ENCODE measurements at places on chromosomes 1 and 21. TPM values are rescaled to one million over a fixed set of nuclear protein-coding genes. Genes with fewer than 3 reads are reported as not detected.

- H3K27ac ChIP-seq = no peak overlapping the region
- no peaks in the 10 kb centered on the region for H3K27me3 ChIP-seq
Observed at GRCh38 chr1:180033390-180033789, 78.8 kb downstream of the CEP350 start.

- H3K4me3 ChIP-seq = peak within 1 kb of the TSS; percentile 92
- H3K36me3 ChIP-seq = peaks cover 1% of the 10 kb centered on the region
- H3K27me3 ChIP-seq = no peaks in the 10 kb centered on the region
- H3K4me1 ChIP-seq = no peaks in the 10 kb centered on the region
- DNase-seq = peak; percentile 95
- no peak within 1 kb of the TSS for H3K27ac ChIP-seq
Observed at GRCh38 chr1:172443666-172444453, at the start of gene PIGC. Gene PIGC, minus strand, starts transcription at chr1:172444069. Its CDS starts 1,447 bp downstream, at chr1:172442622.

- H3K27ac ChIP-seq = no peak overlapping the region
- no peak for DNase-seq
- H3K4me1 ChIP-seq = no peaks in the 10 kb centered on the region
Observed at GRCh38 chr21:44763050-44763378, 38.6 kb downstream of the UBE2G2 start.

- no peak overlapping the region for H3K27ac ChIP-seq
- H3K4me1 ChIP-seq = no peaks in the 10 kb centered on the region
- H3K27me3 ChIP-seq = no peaks in the 10 kb centered on the region
- peak overlapping the region; percentile 98 for H3K4me3 ChIP-seq
- no peaks in the 10 kb centered on the region for H3K36me3 ChIP-seq
Observed at GRCh38 chr1:166974647-166975345, 544 bp downstream of the ILDR2 start.

- no peak for DNase-seq
- H3K36me3 ChIP-seq = no peaks in the 10 kb centered on the region
- no peaks in the 10 kb centered on the region for H3K4me1 ChIP-seq
- H3K27me3 ChIP-seq = no peaks in the 10 kb centered on the region
- no peak overlapping the region for H3K27ac ChIP-seq
- H3K4me3 ChIP-seq = no peak overlapping the region
Observed at GRCh38 chr1:170192546-170192945, 46.8 kb downstream of the NTMT2 start.

GRCh38 chr1:220655509-220655908, 34.7 kb upstream of the C1orf115 start:
- DNase-seq = no peak
- H3K4me1 ChIP-seq = no peaks in the 10 kb centered on the region
- H3K27me3 ChIP-seq = no peaks in the 10 kb centered on the region
- peaks cover 2% of the 10 kb centered on the region for H3K36me3 ChIP-seq
- H3K27ac ChIP-seq = no peak overlapping the region

- H3K4me1 ChIP-seq = no peaks in the 10 kb centered on the region
- no peaks in the 10 kb centered on the region for H3K27me3 ChIP-seq
- no peak overlapping the region for H3K27ac ChIP-seq
Observed at GRCh38 chr1:32592943-32593342, 53.7 kb downstream of the ZBTB8A start.

GRCh38 chr1:184891440-184891839, 82.9 kb downstream of the NIBAN1 start:
- DNase-seq = no peak
- H3K4me3 ChIP-seq = no peak overlapping the region
- no peaks in the 10 kb centered on the region for H3K27me3 ChIP-seq
- H3K4me1 ChIP-seq = peaks cover 19% of the 10 kb centered on the region
- no peaks in the 10 kb centered on the region for H3K36me3 ChIP-seq

- H3K27ac ChIP-seq = no peak overlapping the region
- no peaks in the 10 kb centered on the region for H3K36me3 ChIP-seq
- H3K27me3 ChIP-seq = no peaks in the 10 kb centered on the region
- no peaks in the 10 kb centered on the region for H3K4me1 ChIP-seq
- no peak overlapping the region for H3K4me3 ChIP-seq
Observed at GRCh38 chr1:181777286-181777685, 284.2 kb downstream of the ZNF648 start.

GRCh38 chr1:65698590-65698989, 94.1 kb upstream of the PDE4B start:
- no peak overlapping the region for H3K27ac ChIP-seq
- H3K4me1 ChIP-seq = no peaks in the 10 kb centered on the region
- no peaks in the 10 kb centered on the region for H3K36me3 ChIP-seq
- no peak for DNase-seq

GRCh38 chr1:246773213-246773641, 49.0 kb downstream of the SCCPDH start:
- H3K27me3 ChIP-seq = no peaks in the 10 kb centered on the region
- H3K4me1 ChIP-seq = no peaks in the 10 kb centered on the region
- DNase-seq = no peak
- H3K4me3 ChIP-seq = no peak overlapping the region
- no peaks in the 10 kb centered on the region for H3K36me3 ChIP-seq
- H3K27ac ChIP-seq = no peak overlapping the region

GRCh38 chr1:161702250-161702649, 4.8 kb upstream of the FCRLA start:
- no peak overlapping the region for H3K4me3 ChIP-seq
- no peak overlapping the region for H3K27ac ChIP-seq
- no peak for DNase-seq
- H3K4me1 ChIP-seq = no peaks in the 10 kb centered on the region
- H3K36me3 ChIP-seq = no peaks in the 10 kb centered on the region

GRCh38 chr1:20584890-20585289, 4.0 kb upstream of the CDA start:
- no peaks in the 10 kb centered on the region for H3K27me3 ChIP-seq
- DNase-seq = no peak
- no peaks in the 10 kb centered on the region for H3K4me1 ChIP-seq
- no peak overlapping the region for H3K4me3 ChIP-seq
- H3K27ac ChIP-seq = no peak overlapping the region
- H3K36me3 ChIP-seq = no peaks in the 10 kb centered on the region

GRCh38 chr1:177305040-177306018, 134.6 kb downstream of the BRINP2 start:
- H3K27me3 ChIP-seq = no peaks in the 10 kb centered on the region
- H3K27ac ChIP-seq = no peak overlapping the region
- H3K36me3 ChIP-seq = no peaks in the 10 kb centered on the region

GRCh38 chr1:222909586-222909985, 94.7 kb downstream of the DISP1 start:
- no peak overlapping the region for H3K4me3 ChIP-seq
- no peaks in the 10 kb centered on the region for H3K36me3 ChIP-seq
- no peaks in the 10 kb centered on the region for H3K27me3 ChIP-seq
- no peak overlapping the region for H3K27ac ChIP-seq
- DNase-seq = no peak
- no peaks in the 10 kb centered on the region for H3K4me1 ChIP-seq

DNA sequence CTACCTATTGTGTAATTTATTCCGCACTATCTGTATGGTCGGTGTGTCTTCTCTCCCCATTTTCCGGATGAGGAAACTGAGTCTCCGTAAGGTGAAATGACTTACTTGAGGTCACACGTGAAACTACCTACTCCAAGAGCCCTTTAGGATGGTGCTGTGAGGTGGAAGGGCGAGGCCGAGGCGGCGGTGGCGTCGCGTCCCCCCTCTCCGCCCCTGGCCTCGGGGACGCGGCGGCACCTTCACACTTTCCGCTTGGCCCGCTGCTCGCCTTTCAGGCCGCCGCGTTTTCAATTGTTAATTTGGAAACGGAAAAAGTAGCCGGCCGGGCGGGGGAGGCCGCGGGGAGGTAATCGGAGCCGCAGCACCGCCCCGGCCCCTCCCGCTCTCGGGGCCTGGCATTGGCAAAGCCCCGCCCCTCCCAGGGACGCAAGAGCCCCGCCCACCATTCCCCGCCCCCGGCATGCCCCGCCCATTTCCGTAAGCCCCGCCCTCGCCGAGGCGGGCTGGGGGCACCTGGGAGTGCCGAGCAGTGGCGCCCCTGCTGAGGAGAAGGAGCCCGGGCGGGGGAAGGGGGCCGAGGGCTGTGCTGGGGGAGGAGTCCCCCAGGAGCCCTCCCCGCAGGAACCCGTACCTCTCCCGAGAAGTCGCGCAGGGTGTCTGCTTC, 18.6 kb downstream of the KCNQ4 start:
- H3K4me3 ChIP-seq = no peak overlapping the region
- H3K4me1 ChIP-seq = peaks cover 4% of the 10 kb centered on the region
- no peaks in the 10 kb centered on the region for H3K27me3 ChIP-seq
- H3K36me3 ChIP-seq = no peaks in the 10 kb centered on the region

DNA sequence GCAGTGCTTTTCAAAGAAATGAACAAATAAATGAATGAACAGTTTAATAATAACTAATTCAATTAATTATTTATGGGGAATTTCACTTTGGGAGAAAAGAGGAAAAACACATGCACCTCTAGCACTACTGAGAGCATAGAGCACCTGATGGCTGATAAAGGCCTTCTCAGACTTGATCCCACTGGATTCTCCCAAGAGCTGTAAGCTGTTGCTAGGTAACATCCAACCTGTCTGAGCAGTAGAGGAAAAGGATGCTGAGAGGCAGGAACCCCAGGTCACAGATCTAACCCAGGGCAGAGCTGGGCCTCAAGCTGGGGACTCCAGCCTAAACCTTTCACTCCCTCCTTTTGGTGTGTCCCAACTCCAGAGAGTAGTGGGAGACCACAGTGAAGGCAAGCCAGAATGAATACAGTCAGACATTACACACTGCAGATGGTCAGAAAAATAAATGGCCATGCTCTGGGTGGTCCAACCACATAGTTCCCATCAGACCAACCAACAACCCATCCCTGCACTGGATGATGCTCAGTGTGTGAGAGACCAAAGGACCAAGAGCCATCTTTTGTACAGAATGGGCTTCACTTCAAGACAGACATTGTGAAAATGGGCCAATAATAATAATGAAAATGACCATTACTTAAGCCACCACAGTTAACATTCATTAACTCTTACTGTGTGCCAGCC, 15.4 kb downstream of the TRABD2B start:
- DNase-seq = no peak
- no peak overlapping the region for H3K27ac ChIP-seq
- H3K36me3 ChIP-seq = no peaks in the 10 kb centered on the region
- H3K4me3 ChIP-seq = no peak overlapping the region

GRCh38 chr21:32065654-32066053, 192.8 kb downstream of the HUNK start:
- H3K27ac ChIP-seq = no peak overlapping the region
- no peaks in the 10 kb centered on the region for H3K4me1 ChIP-seq
- H3K27me3 ChIP-seq = no peaks in the 10 kb centered on the region
- no peaks in the 10 kb centered on the region for H3K36me3 ChIP-seq
- H3K4me3 ChIP-seq = no peak overlapping the region
- no peak for DNase-seq

GRCh38 chr1:65424573-65424889, 4.1 kb downstream of the LEPR start:
- H3K4me3 ChIP-seq = no peak overlapping the region
- no peak for DNase-seq
- peaks cover 3% of the 10 kb centered on the region for H3K36me3 ChIP-seq
- H3K4me1 ChIP-seq = peaks cover 3% of the 10 kb centered on the region

CLCA2 gene
- total RNA-seq = not detected

AMY1A gene
- not detected for total RNA-seq

PDE9A gene
- 11.8 TPM for total RNA-seq

ALX3 gene
- total RNA-seq = not detected

HEYL gene
- 26.3 TPM for total RNA-seq

CFHR5 gene
- total RNA-seq = not detected

KLHDC7A gene
- not detected for total RNA-seq

DRAXIN gene
- total RNA-seq = 0.21 TPM
